ENCODE measurements at places on chromosomes 1 and 21. TPM values are rescaled to one million over a fixed set of nuclear protein-coding genes. Genes with fewer than 3 reads are reported as not detected.

AMY1C gene
- not detected for total RNA-seq

EPHB2 gene
- total RNA-seq = 39.2 TPM

SPRR2E gene
- not detected for total RNA-seq

PSRC1 gene
- total RNA-seq = 24.3 TPM

CHRM3 gene
- 0.16 TPM for total RNA-seq

CELA3B gene
- not detected for total RNA-seq

GJC2 gene
- 0.32 TPM for total RNA-seq

CHIA gene
- total RNA-seq = not detected

RUNX1 gene
- 5.4 TPM for total RNA-seq

PLA2G4A gene
- total RNA-seq = 7.4 TPM

FAM78B gene
- total RNA-seq = 0.35 TPM

C1orf185 gene
- not detected for total RNA-seq

HSPB7 gene
- 0.11 TPM for total RNA-seq

RBM11 gene
- not detected for total RNA-seq

EPS8L3 gene
- 0.47 TPM for total RNA-seq

TNFRSF4 gene
- not detected for total RNA-seq

RRP1 gene
- 35.2 TPM for total RNA-seq

TMEM61 gene
- 0.62 TPM for total RNA-seq

LCE1F gene
- total RNA-seq = not detected

SPRR2F gene
- not detected for total RNA-seq

LCK gene
- total RNA-seq = not detected

TNFRSF25 gene
- total RNA-seq = 3.3 TPM

VSIG8 gene
- not detected for total RNA-seq

ADSS2 gene
- total RNA-seq = 48.2 TPM

SMCP gene
- total RNA-seq = not detected

PDPN gene
- total RNA-seq = not detected

ESRRG gene
- not detected for total RNA-seq

CR1L gene
- not detected for total RNA-seq

RHBDL2 gene
- total RNA-seq = 2.3 TPM

KPRP gene
- not detected for total RNA-seq

BGLAP gene
- total RNA-seq = 0.23 TPM

All from A549 treated with GW870086 at 1 μM for 4 hours (cell line).